CD14-positive monocyte (primary cell): ENCODE measurements at places on chromosomes 5 and 9. TPM values are rescaled to one million over a fixed set of nuclear protein-coding genes. Genes with fewer than 3 reads are reported as not detected.

The MVB12B gene
- 7.7 and 8.1 TPM in 2 replicates for polyA plus RNA-seq

The PCDHGA11 gene
- not detected for polyA plus RNA-seq

The OTP gene
- not detected for polyA plus RNA-seq

The ARID3C gene
- polyA plus RNA-seq, result not detected

The OSMR gene
- polyA plus RNA-seq, result not detected

The TAF1L gene
- not detected for polyA plus RNA-seq

The ABO gene
- polyA plus RNA-seq, result 1.5 and 2.1 TPM in 2 replicates

The GRIN1 gene
- polyA plus RNA-seq, result not detected in 2 replicates

The CCDC187 gene
- not detected for polyA plus RNA-seq

The RAB3C gene
- 0.81 TPM for polyA plus RNA-seq

The IFNA21 gene
- not detected for polyA plus RNA-seq

The HSPA4 gene
- 27.7 TPM for polyA plus RNA-seq

The SLCO4C1 gene
- polyA plus RNA-seq, result 3.9 TPM

The HMGCR gene
- polyA plus RNA-seq, result 33.3 TPM

The PALM2AKAP2 gene
- not detected for polyA plus RNA-seq

The HMGCS1 gene
- 6.0 TPM for polyA plus RNA-seq

The RASGRF2 gene
- polyA plus RNA-seq, result 0.02 TPM

The ACTBL2 gene
- polyA plus RNA-seq, result not detected

The RNF224 gene
- not detected in 2 replicates for polyA plus RNA-seq

The CTSV gene
- polyA plus RNA-seq, result 0.04 and 0.05 TPM in 2 replicates

The IL7R gene
- 1.9 TPM for polyA plus RNA-seq

The SLC45A2 gene
- polyA plus RNA-seq, result not detected

The GABRA6 gene
- not detected in 2 replicates for polyA plus RNA-seq

The BRD3OS gene
- 2.5 and 2.9 TPM in 2 replicates for polyA plus RNA-seq

The HAPLN1 gene
- polyA plus RNA-seq, result not detected

The HDAC3 gene
- 64.4 and 103 TPM in 2 replicates for polyA plus RNA-seq

The QRFP gene
- polyA plus RNA-seq, result 0.21 TPM

The FSD1L gene
- 0.27 and 1.5 TPM in 2 replicates for polyA plus RNA-seq
